Chondrocyte (in vitro differentiated cells): ENCODE measurements at places on chromosomes 5 and 9.

- DNase-seq, result no peak
Observed at GRCh38 chr9:72656021-72656420, 134.6 kb downstream of the TMC1 start.

GRCh38 chr9:77820293-77820954 lies 172.3 kb upstream of the GNA14 start:
- DNase-seq, result no peak

GRCh38 chr9:130171226-130172148 lies 717 bp upstream of the NCS1 start:
- DNase-seq, result peak; percentile 91

DNA sequence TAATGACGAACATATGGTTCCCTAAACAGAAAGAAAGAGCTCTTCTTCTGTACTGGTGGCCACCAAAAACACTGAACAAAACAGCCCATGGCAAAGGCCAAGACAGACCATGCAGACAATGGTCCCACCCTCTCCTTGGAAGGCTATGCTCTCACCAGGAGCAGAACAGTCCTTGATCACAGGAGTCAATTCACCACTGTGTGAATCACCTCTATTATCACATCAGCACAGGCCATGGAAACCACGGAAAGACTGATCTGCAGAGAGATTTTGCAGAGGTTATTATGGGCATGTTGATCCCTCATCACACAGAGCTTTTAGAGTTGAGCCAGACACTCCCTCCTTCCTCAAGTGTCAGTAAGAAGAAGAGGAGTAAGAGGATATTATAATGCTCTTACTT lies 134.0 kb upstream of the RASEF start:
- no peak for DNase-seq

DNA sequence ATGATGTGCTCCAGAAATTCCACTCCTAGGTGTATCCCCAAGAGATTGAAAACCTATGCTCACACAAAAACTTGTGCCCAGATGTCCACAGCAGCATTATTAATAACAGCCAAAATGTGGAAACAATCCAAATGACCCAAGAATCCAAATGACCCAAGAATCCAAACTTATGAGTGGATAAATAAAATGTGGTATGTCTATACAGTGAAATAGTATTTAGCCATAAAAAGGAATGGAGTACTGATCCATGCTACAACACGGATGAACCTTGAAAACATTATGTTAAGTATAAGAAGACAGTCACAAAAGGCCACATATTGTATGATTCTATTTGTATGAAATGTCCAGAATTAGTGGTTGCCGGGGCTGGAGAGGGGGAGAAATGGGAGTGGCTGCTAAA lies 80.3 kb downstream of the PSD2 start:
- no peak for DNase-seq

DNA sequence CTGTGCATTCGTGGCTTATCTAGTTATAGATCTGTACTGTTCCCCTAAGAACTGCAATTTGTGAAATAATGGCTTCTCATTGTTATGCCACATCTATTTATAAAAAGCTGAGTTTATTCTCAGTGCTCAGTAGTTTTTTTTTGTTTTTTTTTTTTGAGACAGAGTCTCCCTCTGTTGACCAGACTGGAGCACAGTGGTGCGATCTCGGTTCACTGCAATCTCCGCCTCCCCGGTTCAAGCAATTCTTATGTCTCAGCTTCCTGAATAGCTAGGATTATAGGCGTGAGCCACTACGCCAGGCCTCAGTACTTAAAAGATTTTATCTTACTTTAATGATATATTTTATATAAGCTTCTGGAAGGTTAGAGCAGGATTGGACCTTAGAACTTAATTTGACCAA lies 19.0 kb downstream of the SEC61B start:
- DNase-seq, result no peak

DNA sequence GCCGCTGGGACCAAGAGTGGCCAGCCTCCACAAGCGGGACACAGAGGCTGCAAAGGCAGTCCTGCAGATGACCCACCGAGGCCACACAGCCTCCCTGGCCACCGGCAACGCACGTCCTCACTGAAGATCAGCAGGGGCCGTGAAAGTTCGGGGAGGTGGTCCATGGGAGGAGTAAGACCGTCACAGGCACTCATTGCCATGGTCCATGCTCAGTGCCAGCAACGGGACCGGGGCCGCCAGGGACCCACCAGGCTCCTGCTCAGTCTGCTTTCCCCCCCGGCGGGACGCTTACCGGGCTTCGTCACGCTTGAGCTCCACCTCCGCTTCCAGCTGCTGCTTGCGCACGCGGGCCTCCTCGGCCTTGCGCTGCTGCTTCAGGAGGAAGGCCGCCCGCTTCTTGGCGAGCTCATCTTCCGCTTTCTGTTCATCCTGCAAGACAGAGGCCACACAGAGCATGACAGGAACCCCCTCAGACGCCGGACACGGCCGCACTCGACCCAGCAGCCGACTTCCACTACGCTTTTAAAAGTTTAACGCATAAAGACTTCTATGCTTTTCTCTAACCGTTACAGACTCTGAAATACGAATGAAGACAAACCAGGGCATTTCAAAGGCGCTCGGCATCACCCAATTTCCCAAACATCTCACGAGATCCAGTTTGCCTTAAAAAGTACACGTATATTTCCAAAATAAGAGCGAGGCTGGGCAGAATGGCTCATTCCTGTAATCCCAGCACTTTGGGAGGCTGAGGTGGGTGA lies 88.4 kb downstream of the CAMSAP1 start:
- no peak for DNase-seq

GRCh38 chr5:122405751-122406150 lies 93.7 kb downstream of the SNCAIP start:
- DNase-seq, result no peak

GRCh38 chr5:5178580-5178979 lies 38.5 kb downstream of the ADAMTS16 start:
- no peak for DNase-seq

- DNase-seq, result no peak
Observed at GRCh38 chr9:124964056-124964455, 23.2 kb upstream of the GOLGA1 start.

- no peak for DNase-seq
Observed at GRCh38 chr5:169944922-169945680, 35.2 kb downstream of the INSYN2B start.

GRCh38 chr9:134063088-134063570 lies 4.7 kb downstream of the BRD3 start:
- peak; percentile 75 for DNase-seq

GRCh38 chr9:132560616-132561202 lies 21.7 kb upstream of the BARHL1 start:
- no peak for DNase-seq

DNA sequence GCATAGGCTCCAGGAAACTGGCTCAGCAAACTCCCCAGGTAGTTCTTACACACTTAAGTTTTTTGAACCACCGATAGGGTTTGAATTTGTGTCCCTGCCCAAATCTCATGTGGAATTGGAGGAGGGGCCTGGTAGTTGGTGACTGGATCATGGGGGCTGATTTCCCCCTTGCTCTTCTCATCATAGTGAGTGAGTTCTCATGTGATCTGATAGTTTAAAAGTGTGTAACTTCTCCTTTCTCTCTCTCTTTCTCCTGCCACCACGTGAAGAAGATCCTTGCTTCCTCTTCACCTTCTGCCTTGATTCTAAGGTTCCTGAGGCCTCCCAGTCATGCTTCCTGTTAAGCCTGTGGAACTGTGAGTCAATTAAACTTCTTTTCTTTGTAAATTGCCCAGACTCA lies 22.4 kb upstream of the HACD4 start:
- no peak for DNase-seq

DNA sequence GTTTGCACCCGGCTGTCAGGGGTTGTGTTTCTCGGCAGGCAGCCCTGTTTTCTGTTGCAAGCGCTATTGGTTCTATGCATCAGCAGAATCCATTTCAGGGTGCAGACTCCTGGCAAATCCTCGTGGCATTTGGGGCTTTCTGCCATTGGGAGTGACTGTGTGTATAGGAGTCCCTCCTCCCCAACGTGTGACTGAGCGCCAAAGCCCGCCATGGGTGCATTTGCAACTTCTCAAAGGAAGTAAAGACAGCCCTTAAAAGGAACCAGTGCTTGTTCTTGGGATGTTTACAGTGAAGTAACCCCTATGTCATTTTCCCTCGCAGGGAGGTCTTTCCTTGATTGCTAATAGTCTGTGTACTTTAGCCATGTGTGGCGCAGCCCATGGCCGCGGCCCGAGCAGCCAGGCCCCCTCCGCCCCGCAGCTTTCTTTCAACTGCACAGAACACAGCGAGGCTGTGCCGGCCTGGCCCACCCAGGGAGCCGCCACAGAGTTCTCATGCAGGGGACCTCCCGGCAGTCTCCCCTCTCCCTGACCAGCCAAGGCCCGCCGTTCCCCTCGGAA lies 175.6 kb downstream of the HSD17B3 start:
- no peak for DNase-seq

GRCh38 chr9:86096386-86096785 lies 3.0 kb downstream of the GOLM1 start:
- DNase-seq, result no peak

DNA sequence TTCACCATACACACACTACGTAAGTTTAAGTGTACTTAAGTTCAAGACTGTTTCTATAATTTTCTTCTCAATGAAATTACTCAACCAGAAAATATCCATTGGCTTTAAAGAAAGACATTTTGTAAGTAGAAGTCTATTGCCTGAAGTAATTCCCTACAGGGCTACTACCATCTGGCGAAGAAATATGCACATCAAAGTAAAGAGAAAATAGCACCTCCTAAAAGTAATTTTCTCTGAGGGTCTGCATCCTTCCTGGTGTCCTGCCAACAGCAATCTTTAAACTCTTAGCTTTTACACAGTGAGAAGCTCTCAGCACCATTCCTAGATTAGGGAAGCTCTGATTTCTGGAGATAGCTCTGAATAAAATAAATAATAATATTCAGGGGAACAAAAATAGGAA lies 498.5 kb upstream of the TYRP1 start:
- DNase-seq, result no peak

DNA sequence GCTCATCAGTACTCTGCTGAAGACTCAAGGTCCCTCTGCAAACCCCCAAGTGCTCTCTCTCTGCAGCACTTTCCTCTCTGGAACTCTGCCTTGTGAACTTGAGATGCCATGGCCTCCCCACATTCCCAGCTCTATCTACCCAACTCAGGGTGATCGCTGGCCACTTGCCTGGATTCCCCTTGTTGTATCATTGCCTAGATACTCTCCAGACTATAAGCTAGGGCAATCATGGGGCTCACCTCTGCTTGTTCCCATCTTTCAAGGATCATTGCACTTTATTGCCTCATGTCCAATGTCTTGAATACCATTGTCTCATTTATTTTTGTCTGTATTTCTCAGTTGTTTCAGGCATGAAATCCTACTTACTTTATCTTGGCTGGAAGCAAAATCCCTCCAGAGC lies 144.1 kb downstream of the PLPPR1 start:
- no peak for DNase-seq

- no peak for DNase-seq
Observed at GRCh38 chr9:7130266-7130820, 372.6 kb downstream of the KDM4C start.

DNA sequence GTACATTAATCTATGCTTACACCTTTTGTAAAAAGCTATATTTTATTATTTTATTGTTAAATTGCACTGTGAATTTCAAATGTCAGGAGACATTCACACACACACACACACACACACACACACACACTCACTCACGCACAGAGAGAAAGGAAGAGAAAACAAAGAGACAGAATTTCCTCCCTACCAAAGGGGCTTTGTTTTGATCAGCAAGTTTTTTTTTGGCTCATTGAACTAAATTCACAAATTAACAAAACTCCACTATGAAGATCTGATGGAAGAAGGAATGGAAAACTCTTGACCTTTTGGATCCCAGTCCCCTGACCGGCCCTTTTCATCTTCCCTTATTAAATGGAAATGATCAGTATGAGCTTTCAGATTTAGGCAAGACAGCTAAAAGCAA lies 161.2 kb downstream of the PDE4D start:
- DNase-seq, result no peak

DNA sequence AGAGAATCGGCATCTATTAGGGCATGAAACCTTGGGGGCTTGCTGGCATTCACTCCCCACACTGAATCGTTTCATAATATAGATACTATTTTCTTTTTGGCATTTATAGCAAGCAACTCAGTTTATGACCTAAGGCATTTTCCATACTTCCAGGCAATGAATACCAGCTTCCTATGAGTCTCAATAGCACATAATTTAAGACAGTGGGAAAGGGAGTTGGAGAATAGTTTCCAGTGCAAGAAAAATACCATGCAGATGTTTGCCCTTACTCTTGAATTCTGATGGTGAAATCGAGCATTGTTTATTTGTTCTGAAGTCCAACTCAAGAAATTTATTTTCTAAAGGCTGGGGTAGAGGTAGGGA lies 175.8 kb upstream of the KLF9 start:
- no peak for DNase-seq

GRCh38 chr5:114311968-114312367 lies 49.9 kb upstream of the KCNN2 start:
- DNase-seq, result no peak

GRCh38 chr9:96818533-96818932 lies 35.8 kb downstream of the ZNF782 start:
- DNase-seq, result no peak

DNA sequence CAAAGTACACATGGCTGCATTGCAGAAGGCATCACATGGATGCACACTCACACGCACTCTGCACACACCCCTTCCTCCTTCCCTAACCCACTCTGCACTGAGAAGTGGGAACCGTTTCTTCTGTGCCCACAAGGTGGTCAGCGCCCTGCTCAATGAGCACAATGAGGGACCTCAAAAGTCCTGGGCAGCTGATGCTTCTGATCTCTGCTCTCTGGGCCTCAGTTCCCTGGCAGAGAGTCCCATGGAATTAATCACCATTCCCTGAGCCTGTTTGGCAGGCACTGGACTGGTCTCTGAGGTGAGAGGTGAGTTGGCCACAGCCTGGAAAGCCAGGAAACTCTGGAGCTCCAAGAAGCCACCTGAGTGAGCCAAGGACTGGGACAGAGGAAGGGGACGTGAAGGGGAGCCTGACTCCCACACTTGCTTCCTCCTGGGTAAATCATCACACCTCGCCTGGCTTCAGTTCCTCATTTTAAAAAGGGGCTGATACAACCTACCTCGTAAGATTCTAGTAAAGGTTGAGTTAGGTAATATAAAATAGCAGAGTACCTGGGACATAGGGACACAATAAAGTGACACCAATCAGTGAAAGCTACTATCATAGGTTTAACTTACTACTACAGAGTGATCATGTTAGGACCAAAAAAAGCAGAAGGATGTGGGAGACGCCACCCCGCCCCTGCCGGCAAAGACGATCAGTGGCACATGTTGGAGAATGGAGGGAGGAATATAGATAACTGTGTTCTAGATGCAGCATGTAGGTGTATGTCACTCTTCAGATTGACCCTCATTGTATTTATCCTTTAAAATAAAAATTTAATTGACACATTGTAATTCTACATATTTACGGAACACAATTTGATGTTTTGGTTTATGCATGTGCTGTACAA lies 21.1 kb upstream of the IGFBPL1 start:
- DNase-seq, result no peak

- DNase-seq, result no peak
Observed at GRCh38 chr9:34413231-34413852, 36.6 kb upstream of the MYORG start.

GRCh38 chr5:20023686-20024180 lies 35.7 kb upstream of the CDH18 start:
- no peak for DNase-seq

GRCh38 chr5:77425998-77426659 lies 66.0 kb downstream of the WDR41 start:
- DNase-seq, result no peak

GRCh38 chr9:4663956-4664355 lies 1.9 kb downstream of the PLPP6 start:
- no peak for DNase-seq
